Activated CD8-positive, alpha-beta memory T cell treated with anti-CD3 and anti-CD28 coated beads, Interleukin-2, amount 10 ng/mL, durations not matched to agents 7 days and 5 days (primary cell): ENCODE measurements at places on chromosomes 12 and 14. TPM values are rescaled to one million over a fixed set of nuclear protein-coding genes. Genes with fewer than 3 reads are reported as not detected.

JAG2 gene
- 3.2 TPM for total RNA-seq

CAPZA3 gene
- not detected for total RNA-seq

PTPRB gene
- not detected for total RNA-seq

DNA sequence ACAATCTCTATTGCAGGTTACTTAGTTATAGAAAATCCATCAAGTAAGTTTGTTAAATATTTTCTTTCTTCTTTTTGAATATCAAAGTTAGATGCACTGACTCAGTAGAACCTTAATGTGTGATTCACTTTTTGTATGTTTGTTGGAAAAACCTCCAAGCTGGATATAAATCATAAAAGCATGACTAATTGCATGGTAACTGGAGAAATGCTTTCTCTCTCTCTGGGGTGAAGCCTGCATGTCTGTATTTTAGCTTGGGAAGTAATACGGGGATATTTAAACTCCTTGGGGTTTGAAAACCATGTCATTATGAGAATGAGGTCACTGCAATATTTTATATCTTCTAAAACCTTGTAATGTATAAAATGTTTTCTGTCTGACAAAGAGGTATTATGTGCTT, 58.6 kb upstream of the MYF6 start:
- H3K36me3 ChIP-seq, result no peaks in the 10 kb centered on the region
- no peak overlapping the region for H3K4me3 ChIP-seq
- no peak for DNase-seq
- H3K27me3 ChIP-seq, result no peaks in the 10 kb centered on the region
- no peak overlapping the region for H3K27ac ChIP-seq

- peak overlapping the region; percentile 100 for H3K27ac ChIP-seq
- H3K36me3 ChIP-seq, result peaks cover 63% of the 10 kb centered on the region
- DNase-seq, result peak; percentile 61
- peak overlapping the region; percentile 99 for H3K4me3 ChIP-seq
Observed at GRCh38 chr14:91413547-91414474, 3.8 kb downstream of the CCDC88C start.

- peaks cover 56% of the 10 kb centered on the region for H3K4me1 ChIP-seq
- H3K27ac ChIP-seq, result peak within 1 kb of the TSS; percentile 86
- DNase-seq, result peak; percentile 47
- H3K36me3 ChIP-seq, result peaks cover 5% of the 10 kb centered on the region
Observed at GRCh38 chr14:70641548-70642302, at the start of gene TTC9. Gene TTC9, plus strand, starts transcription at chr14:70641916. Its CDS starts 214 bp downstream, at chr14:70642130.

- H3K27ac ChIP-seq, result no peak overlapping the region
- H3K27me3 ChIP-seq, result no peaks in the 10 kb centered on the region
- no peak overlapping the region for H3K4me3 ChIP-seq
- H3K4me1 ChIP-seq, result no peaks in the 10 kb centered on the region
Observed at GRCh38 chr14:62308316-62308715, 546.1 kb downstream of the SNAPC1 start.

DNA sequence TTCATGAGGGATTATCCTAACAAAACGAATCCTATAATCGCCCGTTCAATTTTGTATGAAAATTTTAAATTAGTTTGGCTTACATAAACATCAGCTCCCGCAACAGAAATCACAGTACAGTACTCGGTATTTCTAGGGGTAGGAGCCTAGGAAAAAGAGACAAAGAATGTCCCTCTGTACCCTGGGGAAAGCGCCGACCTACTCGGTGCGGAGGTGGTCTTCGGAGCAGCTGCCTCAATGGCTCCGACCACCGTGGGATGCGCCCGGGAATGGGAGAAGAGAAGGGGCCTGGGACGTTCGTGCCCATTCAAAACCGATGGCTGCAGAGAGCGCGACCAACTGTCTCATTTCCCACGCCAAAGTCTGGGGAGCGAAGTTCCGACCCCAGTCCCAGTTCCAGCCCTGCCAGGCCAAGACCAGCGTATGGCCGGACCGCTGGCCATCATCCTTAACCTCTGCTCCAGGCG, 618 bp downstream of the GNPNAT1 start:
- peak overlapping the region; percentile 77 for H3K27ac ChIP-seq
- no peaks in the 10 kb centered on the region for H3K27me3 ChIP-seq
- DNase-seq, result no peak
- peak overlapping the region; percentile 87 for H3K4me3 ChIP-seq

DNA sequence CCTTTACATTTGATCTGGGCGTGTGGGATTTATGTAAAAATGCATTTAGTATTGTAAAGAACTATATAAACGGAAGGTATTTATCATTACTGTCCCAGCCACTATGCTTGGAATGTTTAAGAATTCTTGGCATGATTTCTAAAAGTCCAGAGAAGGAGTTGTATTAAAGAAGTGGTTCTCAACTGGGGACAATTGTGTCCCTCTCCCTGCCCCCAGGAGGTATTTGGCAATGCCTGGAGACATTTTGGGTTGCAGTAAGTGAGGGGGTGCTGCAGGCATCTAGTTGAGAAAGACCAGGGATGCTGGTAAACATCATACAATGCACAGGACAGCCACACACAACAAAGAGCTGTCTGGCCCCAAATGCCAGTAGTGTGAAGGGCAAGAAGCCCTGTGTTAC, 7.2 kb downstream of the SLC38A1 start:
- H3K4me3 ChIP-seq, result no peak overlapping the region
- H3K27me3 ChIP-seq, result no peaks in the 10 kb centered on the region
- H3K4me1 ChIP-seq, result peaks cover 32% of the 10 kb centered on the region
- peaks cover 40% of the 10 kb centered on the region for H3K36me3 ChIP-seq

- H3K4me3 ChIP-seq, result no peak overlapping the region
- DNase-seq, result no peak
- H3K4me1 ChIP-seq, result no peaks in the 10 kb centered on the region
- H3K27ac ChIP-seq, result no peak overlapping the region
- H3K27me3 ChIP-seq, result no peaks in the 10 kb centered on the region
Observed at GRCh38 chr12:124518051-124518932, 49.1 kb downstream of the NCOR2 start.

DNA sequence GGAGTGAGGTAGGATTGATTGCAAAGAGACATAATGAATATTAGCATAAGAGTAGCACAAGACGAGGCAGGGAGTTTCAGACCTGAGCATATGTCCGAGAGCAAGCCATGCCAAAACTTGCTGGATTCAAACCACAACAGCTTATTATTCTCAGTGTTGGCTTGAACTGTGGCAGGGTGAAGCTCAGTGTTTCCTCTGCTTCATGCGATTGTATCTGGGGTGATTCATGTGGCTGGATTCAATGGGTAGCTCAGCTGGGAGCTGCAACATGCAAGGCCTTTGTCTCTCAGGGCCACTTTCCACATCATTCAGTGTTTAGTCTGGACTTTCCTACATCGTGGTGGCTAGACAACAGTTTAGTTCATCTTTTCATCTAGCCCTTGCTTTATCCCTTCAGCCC, 22.1 kb upstream of the E2F7 start:
- no peaks in the 10 kb centered on the region for H3K36me3 ChIP-seq
- no peak overlapping the region for H3K27ac ChIP-seq
- no peaks in the 10 kb centered on the region for H3K27me3 ChIP-seq
- H3K4me1 ChIP-seq, result no peaks in the 10 kb centered on the region
- DNase-seq, result no peak
- H3K4me3 ChIP-seq, result no peak overlapping the region

DNA sequence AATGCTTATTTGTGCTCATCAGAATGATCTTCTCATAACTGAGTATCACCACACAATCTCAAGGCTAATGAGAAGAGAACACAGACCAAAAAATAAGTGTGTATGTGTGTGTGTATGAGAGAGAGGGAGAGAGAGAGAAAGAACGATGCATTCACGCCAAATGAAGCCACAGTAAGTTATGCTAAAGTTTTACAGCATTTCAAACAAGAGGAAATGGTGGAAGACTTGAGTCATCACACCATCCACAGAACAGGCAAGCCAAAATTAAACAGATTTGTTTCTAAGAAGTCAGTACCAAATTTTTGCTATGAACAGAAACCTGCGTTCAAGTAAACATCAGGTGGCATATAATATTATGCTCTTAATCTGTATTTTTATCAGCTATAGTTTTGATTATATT, 141.2 kb downstream of the MED13L start:
- H3K27ac ChIP-seq, result peak overlapping the region; percentile 98
- no peaks in the 10 kb centered on the region for H3K27me3 ChIP-seq
- peaks cover 61% of the 10 kb centered on the region for H3K4me1 ChIP-seq
- DNase-seq, result peak; percentile 43
- no peaks in the 10 kb centered on the region for H3K36me3 ChIP-seq

- peaks cover 19% of the 10 kb centered on the region for H3K36me3 ChIP-seq
- peak; percentile 59 for DNase-seq
- peaks cover 37% of the 10 kb centered on the region for H3K4me1 ChIP-seq
- H3K27me3 ChIP-seq, result no peaks in the 10 kb centered on the region
Observed at GRCh38 chr12:88142610-88142991, 494 bp downstream of the TMTC3 start.

GRCh38 chr12:123939716-123940626, 32.7 kb downstream of the CCDC92 start:
- H3K27me3 ChIP-seq, result no peaks in the 10 kb centered on the region
- H3K27ac ChIP-seq, result no peak overlapping the region
- peaks cover 8% of the 10 kb centered on the region for H3K36me3 ChIP-seq
- H3K4me3 ChIP-seq, result no peak overlapping the region
- no peak for DNase-seq
- H3K4me1 ChIP-seq, result peaks cover 21% of the 10 kb centered on the region

GRCh38 chr12:63304887-63305316, 153.9 kb upstream of the AVPR1A start:
- no peak overlapping the region for H3K27ac ChIP-seq
- no peak overlapping the region for H3K4me3 ChIP-seq
- H3K4me1 ChIP-seq, result peaks cover 10% of the 10 kb centered on the region
